Activated CD8-positive, alpha-beta memory T cell treated with anti-CD3 and anti-CD28 coated beads for 4 hours (primary cell): ENCODE measurements at places on chromosomes 2 and 18.

GRCh38 chr2:148028781-148029180 is 7.9 kb downstream of the MBD5 start:
- no peak for DNase-seq

GRCh38 chr2:238774071-238774470 is 73.8 kb upstream of the TWIST2 start:
- no peak for DNase-seq

DNA sequence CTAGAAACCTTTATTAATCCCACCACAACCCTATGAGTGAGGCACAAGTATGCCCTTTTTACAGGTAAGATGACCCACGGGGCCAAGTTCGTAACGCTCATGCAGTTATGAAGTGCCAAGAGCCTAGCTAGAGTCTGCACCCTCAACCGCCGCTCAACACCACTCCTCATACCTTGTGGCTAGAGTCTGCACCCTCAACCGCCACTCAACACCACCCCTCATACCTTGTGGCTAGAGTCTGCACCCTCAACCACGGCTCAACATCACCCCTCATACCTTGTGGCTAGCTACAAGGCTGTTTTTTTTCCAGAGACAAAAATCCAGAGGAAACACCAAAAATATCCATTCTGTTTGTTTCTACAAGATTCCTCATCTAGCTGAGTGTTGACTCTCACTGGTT is 4.6 kb downstream of the TXNL4A start:
- DNase-seq, result no peak

DNA sequence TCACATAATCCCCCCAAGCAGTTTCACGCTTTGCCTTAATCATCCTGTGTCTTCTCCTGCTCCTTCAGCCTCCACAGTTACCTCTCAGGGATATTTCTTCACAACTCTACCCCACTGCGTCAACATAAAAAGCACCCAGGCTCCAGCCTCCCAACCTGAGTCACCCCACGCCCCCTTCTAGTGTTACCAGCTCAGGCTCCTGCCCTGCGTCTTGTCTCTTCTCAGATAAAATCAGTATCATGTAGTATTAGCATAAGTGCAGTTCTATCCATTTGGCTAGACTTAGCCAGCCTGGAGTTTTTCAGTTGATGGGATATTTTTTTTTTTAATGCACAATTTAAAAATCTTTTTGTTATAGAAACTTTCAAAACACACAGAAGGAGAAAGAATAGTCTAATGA is 9.6 kb upstream of the PELI1 start:
- DNase-seq, result no peak

DNA sequence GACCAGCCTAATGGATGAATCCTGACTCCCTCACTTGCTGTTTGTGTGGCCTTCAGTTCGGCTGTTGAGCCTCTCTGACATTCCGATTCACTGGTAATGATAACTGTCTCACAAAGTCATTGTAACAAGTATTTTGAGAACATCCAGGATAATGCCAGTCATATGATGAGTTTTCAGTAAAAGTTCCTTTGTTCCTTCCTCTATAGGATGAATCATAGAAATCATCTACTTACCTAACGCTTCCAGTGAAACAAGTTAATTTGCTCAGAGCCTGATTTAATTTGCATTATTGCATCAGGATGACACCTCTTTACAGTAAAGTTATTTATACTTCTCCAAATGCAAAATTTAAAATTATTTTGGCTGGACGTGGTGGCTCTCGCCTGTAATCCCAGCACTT is 32.0 kb downstream of the RAB31 start:
- no peak for DNase-seq

DNA sequence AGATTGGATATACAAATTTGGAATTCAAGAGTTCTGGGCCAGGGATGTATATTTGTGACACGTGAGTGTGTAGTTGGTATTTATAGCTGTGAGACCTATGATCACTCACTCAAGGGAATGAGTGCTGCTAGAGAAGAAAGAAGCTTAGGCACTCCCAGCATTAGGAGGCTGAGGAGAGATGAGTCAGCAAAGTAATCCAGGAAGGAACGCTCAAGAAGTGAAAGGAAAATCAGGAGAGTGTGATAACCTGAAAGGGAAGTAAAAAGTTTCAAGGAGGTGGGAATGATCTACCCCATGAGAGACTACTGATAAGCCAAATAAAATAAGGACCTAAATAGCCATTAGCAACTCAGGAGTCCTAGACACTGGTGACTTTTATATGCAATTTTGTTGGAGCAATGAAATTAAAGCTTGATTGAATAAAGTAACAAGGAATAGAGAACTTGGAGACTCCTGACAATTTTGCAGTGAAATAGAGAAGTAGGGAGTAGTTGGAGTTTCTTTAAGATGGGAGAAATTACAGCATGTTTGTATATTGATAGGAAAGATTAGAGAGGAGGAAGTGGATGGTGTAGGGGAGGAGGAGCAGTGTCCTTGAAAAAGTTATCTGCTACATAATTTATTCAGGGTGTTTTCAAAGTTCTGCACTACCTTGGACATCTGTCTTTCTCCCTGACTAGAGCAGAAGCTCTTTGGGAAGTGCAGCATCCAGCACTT is 89.9 kb downstream of the UBE2E3 start:
- DNase-seq, result no peak

DNA sequence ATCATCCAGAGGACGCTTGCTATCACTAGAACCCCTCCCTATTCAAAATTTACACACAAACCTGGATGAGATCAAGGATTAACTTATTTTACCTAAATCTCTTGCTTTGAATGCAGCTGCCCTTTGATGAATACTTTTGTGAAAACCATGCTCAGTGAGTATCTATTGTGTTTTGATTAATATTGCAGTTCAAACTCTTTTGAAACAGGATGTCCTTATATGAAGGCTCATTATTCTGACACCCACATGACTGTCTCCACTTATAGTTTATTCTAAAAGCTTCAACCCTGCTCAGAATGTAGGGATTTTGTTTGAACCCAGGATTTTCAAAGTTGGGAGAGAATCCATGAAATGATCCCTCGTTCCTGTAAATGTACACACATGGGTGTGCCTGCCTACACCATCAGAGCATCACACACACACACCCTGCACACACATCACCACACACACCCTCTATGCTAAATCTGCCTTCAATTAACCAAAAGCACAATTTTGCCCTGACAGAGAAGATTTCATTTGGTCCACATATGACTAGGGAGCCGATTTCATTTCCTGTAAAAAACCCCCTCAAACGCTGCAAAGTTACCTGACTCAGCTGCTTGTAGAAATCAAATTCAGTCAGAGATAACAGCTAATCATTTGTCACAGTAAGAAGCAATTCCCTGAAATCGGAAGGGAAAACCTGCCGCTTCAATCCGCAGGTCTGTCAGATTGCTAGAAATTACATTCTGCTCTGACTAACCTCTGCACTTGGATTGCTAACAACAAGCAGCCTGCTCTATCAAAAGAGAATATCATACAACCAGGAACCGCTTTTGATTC is 65.2 kb downstream of the ZEB2 start:
- no peak for DNase-seq

DNA sequence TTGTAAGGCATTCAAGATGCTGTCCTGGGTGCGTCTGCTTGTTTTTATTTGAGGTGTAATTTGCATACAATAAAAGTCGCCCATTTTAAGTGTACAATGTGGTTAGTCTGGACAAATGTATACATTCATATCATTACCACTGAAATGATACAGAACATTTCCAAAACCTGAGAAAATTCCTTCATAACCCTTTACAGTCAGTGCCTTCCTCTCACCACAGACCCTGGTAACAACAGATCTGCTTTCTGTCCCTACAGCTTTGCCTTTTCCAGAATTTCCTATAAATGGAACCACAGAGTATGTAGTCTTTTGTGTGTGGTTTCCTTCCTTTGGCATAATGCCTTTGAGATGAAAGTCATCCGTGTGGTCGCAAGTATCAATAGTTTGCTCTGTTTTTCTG is 45.8 kb upstream of the NFU1 start:
- no peak for DNase-seq

DNA sequence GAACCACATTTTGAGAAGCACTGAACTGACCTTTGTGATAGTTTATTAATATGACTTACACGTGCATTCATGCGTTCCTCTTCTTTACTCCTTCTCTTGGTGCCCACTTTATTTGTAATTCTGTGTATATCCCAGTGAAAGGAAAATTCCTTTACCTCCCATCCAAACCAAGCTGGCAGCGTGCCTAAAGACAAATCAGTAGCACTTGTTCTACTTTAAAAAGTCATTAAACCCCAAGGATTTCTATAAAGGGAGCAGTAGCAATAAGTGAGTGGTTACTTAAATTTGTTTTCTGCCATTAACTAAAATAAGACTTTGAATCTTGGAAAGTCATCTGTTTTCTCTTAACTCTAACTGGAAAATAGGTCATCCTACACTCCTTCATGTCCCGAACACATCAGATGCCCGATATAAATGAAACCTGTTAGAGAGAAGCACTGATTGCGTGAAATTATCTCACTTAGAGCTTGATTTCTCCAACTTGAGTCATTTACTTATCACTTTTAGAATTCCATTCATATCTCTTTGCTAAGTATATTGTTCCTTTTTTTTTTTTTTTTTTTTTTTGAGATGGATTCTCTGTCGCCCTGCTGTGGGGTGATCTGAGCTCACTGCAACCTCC is 10.7 kb downstream of the PIK3C3 start:
- DNase-seq, result no peak

DNA sequence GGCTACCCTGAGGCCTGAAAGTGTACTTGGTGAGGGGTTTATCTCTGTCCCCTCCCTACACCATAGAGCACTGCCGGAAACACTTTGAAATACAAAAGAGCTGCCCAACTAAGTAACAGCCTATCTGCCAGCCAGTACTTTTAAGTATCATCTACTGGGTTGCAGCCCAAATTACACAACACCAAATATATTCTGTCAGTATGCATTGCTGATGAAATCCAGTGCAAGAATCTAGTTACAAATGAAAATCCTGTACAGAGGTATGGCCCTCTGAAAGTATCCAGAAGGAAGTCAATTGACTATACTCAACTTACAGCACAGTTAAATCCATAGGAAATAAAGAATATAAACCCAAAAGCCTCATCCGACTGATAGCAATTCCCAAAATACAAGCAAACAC is 280.8 kb downstream of the CCDC85A start:
- no peak for DNase-seq

- no peak for DNase-seq
These were observed 131.0 kb downstream of the SP3 start for GRCh38 chr2:173834141-173834540.

DNA sequence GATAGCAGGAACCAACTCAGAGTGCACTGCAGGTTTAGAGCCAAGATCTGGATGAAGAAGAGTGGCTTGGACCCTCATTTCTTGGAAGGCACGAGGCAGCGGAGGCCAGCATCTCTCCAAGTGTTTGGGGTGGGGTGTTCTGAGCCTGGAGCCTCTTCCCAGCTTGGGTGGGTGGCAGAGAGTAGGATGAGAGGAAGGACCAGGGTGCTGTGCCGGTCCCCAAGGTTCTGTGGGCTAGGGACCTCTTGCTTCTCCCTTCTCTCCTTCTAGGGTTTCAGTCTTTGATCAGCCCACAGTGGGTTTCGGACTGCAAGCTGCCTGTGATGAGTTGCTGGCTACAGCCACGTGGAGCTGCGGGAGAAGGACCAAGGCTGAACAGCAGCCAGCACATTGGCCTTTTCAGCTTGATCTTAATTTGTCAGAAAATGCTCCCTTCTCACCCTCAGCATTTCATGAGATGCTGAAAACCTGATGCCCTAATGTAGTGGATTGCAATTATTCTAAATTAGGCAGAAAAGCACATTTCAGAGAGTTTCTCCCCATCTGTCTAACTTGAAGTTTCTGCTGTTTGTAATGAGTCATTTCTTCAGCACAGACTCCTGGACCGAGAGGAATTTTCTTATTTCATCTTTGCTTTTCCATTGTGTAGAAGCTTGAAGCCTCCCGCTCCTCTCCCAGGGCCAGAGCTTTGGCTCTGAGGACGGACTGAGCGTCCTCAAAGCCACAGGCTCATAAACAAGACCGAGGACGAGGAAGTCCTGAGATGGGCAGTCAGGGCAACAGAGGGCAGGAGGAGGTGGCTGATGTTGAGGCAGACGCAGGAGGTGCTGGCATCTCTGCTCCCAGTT is 99.1 kb upstream of the HDAC4 start:
- DNase-seq, result no peak

GRCh38 chr2:210195101-210195852 is 24.1 kb upstream of the KANSL1L start:
- no peak for DNase-seq

GRCh38 chr2:165499131-165499530 is 29.6 kb downstream of the CSRNP3 start:
- DNase-seq, result no peak

DNA sequence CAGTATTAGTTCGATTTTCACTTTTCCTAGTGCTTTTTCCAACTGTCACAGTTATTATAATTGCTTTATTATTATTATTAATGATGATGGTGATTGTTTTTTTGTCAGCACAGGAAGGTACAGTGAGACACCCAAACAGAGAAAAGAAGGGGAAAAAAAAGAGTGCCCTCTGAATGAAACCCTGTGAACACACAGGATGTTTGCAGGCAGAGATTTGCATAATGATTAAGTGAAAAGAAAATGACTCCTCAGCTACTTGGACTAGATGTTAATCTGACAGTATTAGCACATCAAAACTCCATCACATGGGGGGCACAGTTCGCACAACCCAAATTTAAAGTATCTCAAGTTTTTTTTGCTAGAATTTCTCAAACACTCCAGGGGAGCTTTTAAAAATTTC is 32.9 kb downstream of the ADD2 start:
- DNase-seq, result no peak

GRCh38 chr18:14085770-14086457 is 46.3 kb downstream of the ZNF519 start:
- DNase-seq, result no peak

DNA sequence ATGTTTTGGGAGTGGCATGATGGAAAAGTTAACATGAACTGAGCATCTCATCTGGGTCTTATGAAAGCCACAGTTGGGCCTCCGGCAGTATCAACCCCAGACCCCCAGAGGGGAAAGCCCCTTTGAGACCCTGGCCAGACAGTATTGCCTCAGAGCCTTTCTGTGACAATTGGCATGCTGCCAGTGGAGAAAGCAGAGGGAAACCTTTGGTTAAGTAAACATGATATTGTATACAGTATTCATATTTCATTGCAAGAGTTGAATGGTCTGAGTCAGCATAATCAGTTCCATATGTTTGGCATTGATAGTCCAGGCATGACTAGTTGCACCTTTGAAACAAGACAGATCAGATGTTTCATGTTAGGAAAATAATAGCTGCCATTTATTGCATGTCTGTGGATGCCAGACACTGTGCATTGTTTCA is 20.0 kb downstream of the MERTK start:
- no peak for DNase-seq

DNA sequence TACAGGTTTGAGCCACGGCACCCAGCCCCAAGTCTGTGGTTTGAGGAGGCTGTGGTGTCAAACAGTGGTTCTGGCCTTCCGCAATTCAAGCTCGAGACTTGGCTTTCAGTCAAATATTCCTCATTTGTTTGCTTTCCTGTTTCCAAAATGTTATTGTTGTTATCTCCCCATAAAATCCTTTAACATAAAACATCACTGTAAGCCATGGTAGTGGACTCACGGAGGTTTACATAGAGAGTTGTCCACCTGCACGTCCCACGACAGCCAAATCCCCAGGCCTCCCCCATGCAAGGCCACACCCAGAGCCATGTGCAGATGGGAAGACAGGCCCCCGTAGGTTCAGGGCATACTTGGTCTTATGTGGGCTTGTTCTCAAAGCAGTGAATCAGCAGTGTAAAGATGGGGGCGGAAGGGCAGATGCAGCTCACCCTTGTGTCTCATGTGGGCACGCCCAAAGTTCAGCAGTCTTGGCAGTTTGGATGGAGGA is 18.9 kb upstream of the ST3GAL5 start:
- no peak for DNase-seq
